ENCODE measurements at places on chromosomes 4 and X.

DNA sequence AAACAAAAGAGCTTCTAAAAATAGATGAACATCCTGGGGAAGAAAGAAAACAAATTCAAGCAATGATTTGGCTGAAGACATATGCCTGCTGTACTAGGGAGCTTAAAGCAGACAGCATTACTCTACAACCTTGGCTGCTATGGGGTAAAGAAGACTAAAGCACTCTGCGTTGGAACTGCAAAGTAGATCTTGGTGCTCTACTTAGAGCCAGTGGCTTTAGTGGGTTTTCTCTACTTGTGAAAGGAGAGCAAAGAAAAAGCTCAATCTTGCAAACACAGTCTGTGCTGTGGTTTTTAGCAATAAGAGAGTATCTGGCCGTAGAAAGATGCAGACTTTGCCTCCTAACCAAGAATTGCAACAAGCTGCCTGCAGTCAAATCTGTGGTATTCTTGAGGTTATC lies 334.7 kb upstream of the NDST3 start:
- DNase-seq: no peak

DNA sequence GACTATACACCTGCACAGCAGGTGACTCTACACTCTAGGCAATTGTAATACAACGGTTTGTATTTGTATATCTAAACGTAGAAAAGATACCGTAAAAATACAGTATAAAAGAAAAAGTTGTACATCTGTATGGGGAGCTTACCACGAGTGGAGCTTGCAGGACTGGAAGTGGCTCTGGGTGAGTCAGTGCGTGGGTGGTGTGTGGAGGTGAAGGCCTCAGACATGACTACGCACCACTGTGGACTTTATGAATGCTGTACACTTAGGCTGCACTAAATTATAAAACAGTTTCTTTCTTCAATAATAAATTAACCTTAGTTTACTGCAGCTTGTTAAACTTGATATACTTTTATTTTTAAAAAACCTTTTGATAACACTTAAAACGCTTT lies 85.0 kb upstream of the FAT1 start:
- no peak for DNase-seq

- no peak for DNase-seq
These were observed 120.8 kb downstream of the SH2D1A start for GRCh38 chrX:124467202-124467601.

DNA sequence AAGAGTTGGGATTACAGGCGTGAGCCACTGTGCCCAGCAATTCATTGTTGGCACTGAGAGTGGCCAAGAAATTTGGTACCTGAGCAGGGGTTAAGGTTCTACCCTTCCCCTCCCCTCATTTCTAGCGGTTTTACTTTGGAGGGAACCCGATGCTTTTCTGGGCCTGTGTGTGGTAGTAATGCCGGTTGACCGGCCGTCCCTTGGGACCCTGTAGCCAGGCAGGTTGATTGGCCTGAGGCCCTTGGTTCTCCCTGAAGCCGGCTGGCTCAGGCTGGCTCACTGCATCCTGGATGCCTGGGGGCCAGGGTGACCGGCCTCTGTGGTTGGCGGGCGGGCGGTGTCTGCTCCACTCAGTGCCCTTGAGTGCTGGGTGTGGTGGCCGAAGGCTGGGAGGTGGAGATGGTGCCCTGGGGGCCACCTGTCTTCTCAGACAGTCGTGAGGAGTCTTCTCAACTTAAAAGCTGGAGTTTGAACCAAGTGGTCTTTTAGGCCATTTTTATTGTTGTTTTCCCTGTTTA lies 45.6 kb downstream of the RGS12 start:
- DNase-seq: no peak

- no peak for DNase-seq
These were observed 61.9 kb upstream of the ZCCHC13 start for GRCh38 chrX:74242050-74242449.

DNA sequence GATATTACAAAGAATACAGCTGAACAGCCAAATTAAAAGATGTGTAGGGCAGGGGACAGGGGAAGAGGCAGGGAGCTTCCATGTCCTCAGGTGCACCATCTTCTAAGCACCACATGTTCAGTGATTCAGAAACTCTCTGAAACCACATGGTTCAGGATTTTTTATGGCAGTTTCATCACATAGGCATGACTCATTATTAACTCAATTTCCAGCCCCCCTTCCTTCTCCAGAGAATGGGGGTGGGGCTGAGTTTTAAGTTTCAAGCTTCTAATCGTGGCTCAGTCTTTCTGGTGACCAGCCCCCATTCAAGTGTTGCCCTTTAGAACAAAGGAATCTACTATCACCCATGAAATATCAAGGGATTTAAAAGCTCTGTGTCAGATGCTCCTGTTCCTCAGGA lies 317.8 kb upstream of the GALNT7 start:
- DNase-seq: no peak

DNA sequence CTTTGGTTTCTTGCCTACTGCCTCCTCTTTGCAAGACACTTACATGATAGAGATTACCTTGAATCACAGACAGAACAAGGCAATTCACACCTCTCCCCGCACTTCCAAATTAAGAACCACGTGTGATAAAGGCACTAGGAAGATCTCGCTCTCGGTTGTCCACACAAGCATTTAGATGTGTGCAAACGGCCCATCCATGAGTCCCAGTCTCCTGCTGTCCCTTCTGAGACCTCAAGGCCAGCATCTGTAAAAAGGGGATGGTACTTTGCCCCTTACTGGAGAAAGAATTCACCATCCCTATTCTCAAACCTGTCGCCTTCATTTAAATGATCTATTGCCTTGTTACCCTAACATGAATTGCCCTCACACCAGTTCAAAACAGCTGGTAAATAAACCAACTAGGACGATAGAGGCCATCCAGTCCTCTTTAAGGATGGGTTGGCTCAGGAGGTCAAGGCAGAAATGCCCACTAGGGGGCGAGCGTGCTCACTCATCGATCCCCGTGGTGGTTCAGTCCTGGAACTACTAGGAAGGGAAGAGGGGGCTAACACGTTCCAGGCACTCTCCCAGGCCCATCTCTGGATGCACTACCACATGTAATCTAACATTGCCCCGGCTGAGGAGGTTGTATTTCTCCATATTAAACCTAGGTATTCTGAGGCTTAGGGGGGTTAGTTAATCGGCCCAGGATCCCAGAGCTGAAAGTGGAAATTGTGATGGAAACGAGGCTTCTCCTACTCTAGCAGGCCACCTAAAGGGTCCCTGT lies 95.8 kb downstream of the DHX15 start:
- DNase-seq: peak; percentile 36

- no peak for DNase-seq
These were observed 32.3 kb upstream of the IQSEC2 start for GRCh38 chrX:53313728-53314105.

GRCh38 chr4:157791236-157791635 lies 381.6 kb downstream of the GASK1B start:
- no peak for DNase-seq

GRCh38 chrX:118347131-118347530 lies 1.2 kb downstream of the WDR44 start:
- DNase-seq: no peak

- DNase-seq: no peak
These were observed 106.0 kb downstream of the ADRA2C start for GRCh38 chr4:3871881-3872833.

DNA sequence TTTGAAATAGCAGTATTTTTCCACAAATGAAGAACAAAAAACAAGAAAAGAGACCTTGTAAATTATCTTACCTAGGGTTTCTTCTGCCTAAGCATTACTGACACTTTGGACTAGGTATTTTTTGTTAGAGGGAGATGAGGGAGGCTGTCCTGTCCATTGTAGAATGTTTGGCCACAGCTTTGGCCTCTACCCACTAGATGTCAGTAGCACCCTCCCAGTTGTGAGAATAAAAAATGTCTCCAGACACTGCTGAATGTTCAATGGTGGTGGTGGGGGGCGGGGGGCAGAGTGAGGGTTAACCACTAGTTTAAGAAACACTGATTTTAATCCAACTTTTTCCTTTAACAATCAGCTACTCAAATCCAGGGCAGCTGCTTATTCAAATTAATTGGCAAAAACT lies 25.8 kb downstream of the OTUD4 start:
- no peak for DNase-seq

DNA sequence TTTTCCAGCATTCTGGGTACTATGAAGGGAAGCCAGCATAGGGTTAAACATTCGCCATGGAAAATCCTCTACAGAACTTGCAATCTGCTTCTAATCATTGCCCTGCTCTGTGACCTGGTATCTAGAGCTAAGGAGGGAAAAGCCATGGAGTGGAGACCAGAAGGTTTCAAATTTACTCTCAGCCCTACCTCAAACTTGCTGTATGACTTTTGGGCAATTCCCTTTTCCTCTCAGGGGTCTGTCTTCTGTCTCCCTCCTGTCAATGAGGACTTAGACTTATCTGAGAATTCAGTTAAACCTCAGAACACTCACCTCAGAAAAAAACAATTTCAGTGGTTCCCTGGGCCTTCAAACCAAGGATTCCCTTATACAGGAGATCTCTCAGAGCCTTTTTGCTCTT lies 29.1 kb downstream of the ARHGEF9 start:
- DNase-seq: no peak

DNA sequence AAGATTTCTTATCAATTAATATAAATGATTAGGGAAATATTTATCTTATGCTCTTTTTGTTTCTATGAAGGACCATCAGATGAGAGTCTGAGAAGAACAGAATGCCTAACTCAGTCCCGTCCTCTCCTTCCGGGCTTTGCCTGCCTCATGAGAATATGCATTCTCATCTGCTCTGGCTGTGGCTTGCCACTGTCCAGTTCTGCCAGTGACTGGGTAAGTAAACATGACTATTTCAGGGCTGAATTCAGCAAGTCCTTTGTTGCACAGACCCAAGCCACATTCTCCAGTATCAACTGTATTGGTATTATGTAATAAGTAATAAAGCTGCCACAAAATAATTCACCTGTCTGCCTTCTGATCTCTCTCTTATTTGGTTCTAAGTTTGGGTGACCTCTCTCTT lies 110.7 kb downstream of the WDFY3 start:
- no peak for DNase-seq

DNA sequence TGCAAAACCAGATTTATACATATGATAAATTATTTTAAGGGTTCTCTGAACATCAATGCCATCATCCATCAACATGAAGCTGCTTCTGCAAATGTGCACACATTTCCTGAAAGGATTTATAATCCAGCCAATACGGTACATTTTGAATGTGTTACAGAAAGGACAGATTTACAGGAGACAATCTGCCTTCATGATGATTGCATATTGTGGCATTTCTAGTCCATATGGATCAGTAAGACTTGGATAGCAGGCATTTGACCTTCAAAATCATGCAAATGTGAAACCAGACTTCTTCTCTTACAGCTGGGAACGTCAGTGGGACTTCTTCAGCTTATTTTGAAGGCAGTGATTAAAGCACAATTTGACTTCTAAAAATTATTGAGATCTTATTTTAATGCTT lies 217.3 kb upstream of the GK2 start:
- no peak for DNase-seq

- DNase-seq: no peak
These were observed 172.9 kb downstream of the PRDM5 start for GRCh38 chr4:120749445-120750151.

GRCh38 chrX:96770315-96770714 lies 85.7 kb downstream of the DIAPH2 start:
- DNase-seq: no peak

GRCh38 chr4:3241898-3242524 lies 6.9 kb upstream of the MSANTD1 start:
- DNase-seq: no peak

DNA sequence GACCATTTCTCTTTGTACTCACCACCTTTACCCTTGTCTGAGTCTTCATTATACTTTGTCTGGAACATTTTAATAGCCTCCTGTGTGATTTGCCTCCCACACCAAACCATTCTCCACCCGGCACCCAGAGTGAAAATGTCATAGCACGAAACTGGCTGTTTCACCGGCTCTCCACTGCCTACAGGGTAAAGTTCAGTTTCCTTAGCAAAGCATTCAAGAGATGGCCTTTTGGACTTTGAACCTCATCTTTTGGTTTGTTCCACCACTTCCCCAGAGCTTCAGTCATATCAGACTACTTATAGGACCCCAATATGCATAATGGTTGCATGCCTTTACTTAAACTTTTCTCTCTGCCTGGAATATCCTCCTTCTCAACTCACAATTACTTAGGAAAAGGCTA lies 38.3 kb downstream of the RAP2C start:
- no peak for DNase-seq

- no peak for DNase-seq
These were observed 19.5 kb upstream of the CXCR3 start for GRCh38 chrX:71637848-71638247.

- DNase-seq: no peak
These were observed 38.6 kb upstream of the NEIL3 start for GRCh38 chr4:177271091-177271490.

DNA sequence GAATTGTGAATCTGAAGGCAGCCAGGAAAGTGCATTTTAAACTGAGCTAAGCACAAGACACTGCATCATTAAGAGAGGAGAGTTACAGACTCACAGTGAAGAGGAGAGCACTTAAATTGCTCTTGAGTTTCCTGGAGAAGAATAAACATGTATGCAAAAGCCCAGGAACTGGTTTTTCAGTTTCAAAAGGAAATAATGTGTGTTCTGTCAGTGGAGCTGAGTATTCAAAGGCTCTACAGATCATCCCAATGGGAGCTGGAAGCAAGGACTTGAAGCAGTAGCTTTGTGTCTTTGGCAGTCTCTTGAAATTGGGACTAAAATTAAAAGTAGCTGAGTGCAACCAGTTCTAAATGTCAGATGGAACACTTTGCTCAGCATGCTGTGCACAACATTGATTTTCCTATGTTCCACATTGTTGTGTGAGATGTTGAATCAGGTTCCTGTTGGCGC lies 147.5 kb upstream of the ANK2 start:
- no peak for DNase-seq

DNA sequence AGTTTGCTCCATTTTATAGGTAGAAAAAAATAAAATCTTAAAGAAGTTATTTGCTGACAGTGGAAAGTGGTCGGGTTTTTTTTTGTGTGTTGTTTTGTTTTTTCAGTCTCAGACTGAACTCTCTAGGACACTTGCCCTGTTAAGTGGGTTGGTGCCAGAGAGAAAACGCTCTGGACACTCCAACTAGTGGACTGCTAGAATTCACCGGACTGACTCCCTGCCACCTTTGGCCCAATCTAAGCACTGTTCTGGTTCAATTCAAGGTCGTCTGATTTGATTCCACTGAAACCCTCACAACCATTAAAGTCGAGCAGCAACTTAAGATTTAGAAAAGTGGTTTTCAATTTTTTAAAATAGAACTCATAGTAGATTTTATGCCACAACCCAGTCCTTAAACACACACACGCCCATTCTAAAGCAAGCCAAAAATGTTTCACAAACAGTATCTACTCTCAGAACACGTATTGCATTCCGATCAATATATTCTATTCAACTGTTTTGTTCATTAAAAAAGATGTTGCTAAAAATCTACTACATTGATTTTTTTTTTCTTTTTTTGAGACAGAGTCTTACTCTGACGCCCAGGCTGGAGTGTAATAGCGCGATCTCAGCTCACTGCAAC lies 27.3 kb downstream of the RWDD4 start:
- no peak for DNase-seq

Measured in stimulated activated CD8-positive, alpha-beta memory T cell treated with anti-CD3 and anti-CD28 coated beads, Interleukin-15, amount 100 ng/mL, for 48 hours (primary cell).